ENCODE measurements at places on chromosomes 7 and 10.

DNA sequence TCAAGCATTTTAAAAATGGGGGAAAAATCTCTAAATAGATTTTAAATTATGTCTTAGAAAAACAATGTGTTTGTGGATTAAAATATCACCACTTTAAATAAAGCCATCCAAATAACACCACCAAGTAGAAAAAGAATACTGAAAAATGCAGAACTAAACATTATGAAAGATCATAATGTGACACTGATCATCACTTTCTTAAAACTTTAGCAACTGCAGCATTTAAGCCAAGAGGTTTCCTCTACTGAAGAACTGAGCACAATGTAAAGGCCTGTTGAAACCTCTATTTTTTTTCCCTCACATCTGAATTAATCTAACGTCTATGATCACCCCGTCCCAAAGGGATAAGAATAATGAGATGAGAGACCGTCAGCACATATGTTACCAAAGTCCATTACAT is 18.6 kb downstream of the MINDY3 start:
- no peak for DNase-seq

- no peak for DNase-seq
Observed at GRCh38 chr7:95529701-95530100, 44.0 kb downstream of the ASB4 start.

GRCh38 chr7:138926241-138926612 is 55.0 kb downstream of the KIAA1549 start:
- no peak for DNase-seq

DNA sequence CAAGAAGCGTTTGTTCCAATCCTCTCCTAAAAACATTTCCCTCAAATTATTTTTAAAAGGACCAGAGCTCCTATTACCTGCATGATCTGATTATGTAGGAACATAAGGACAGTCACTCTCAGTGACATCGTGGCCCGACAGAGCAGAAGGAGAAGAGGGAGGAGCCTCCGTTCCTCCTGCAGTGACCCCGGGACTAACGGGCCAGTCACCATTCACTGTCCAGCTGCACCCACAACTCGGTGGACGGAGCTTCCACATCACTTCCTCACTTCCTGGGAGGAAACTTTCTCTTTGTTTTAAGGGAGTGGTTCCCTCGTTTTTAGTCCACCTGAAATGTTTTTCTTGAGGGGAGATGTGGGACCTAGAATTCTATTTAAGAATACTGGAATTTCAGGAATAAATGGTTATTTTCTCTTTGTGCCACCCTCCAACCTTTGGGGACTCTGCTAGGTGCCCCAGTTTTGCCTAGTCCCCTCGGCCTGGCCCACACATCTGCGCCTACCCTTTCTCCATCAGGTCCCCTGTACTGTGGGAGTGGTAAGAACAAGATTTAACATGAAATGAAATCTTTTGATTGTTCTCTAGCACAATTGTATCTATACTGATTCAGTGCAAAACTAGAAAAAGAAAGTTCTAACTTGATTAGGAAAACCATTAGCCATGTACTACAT is 173.5 kb upstream of the RNF32 start:
- DNase-seq = no peak

DNA sequence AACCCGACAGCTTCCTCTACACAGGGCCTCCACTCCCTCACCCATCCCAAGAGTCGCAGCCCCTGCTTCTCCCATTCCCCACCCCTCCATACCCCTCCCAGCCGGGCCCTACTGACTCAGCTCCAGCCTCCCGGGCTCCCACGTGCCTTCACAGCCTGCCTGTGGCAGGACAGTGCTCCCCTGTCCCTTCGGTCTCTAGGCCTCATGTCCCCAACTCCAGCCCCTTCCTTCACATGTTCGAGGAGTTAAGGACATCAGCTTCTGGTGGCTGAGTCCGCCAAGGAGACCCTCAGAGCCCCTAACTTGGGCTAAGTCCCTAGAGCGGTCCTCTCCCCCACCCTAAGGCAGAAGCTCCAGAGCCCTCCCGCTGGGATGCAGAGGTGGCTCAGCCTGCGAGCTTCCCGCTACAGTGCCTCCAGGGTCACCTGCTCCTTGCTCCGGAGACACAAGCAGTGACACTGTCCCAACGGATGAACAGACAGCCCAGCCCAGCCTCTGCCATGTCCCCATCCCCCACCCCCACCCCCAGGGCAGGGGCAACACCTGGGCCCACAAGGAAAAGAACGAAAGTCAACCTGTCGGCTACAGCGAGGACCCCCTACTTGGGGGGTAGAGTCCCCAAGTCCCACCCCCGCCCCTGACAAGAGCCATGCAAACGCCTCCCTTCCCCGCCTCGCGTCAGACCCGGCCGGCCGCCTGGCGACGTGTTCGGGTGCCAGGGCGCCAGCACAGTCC is 716 bp downstream of the SMARCD3 start:
- DNase-seq = no peak

- no peak for DNase-seq
Observed at GRCh38 chr7:46929359-46929758, 652.6 kb downstream of the TNS3 start.

- DNase-seq = no peak
Observed at GRCh38 chr7:2667843-2668242, 20.2 kb upstream of the AMZ1 start.

- DNase-seq = no peak
Observed at GRCh38 chr10:26485150-26485941, 47.2 kb downstream of the APBB1IP start.

DNA sequence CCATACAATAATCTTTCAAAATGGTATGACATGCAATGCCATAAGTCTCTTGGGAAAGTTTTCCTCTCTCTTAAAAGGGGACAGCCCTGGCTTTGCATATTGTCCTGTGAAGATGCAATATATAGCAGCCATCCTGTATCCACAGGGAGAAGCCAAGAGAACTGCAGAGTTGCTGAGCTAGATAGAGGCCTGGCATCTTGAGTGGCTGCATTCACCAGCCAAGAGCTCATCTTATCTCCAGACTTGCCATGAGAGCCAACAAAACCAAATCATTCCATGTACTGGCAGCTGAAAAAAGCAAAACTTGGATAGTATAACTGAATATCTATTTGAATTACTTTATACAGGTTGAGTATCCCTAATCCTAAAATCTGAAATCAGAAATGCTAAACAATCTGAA is 348.8 kb downstream of the CALN1 start:
- no peak for DNase-seq

DNA sequence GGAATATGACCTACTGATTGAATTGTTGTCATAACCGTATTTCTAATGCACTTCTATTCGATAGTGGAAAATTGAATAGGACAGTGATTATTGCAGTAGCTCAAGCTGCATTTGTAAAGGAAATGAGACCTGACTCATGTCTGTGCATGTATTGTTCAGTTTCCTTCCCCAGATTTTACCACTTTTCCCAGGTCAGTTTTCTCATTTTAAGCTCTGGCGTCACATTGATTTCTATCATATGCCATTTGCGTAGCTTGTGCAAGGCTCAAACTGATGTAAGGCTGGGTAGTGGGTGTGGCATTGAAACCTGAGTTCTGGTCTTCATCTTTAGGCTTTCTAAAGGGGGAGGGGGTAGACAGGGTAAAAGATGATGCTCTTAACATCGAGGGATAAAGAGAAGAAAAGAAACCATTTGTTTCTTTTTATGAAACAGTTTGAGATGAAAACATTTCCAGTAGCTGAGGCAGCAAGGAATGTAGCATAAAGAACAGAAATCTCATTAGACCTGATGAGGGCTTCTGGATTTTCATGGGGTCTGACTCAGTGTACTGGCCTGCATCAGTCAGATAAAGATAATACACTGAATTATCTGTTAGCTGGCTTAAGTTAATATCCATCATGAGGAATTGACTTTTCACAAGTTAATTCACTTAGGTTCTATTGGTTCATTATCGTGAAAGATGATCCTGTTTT is 182.3 kb upstream of the CDCA7L start:
- no peak for DNase-seq
